Vagina (tissue), 2 donors: ENCODE measurements at places on chromosomes 4 and X.

DNA sequence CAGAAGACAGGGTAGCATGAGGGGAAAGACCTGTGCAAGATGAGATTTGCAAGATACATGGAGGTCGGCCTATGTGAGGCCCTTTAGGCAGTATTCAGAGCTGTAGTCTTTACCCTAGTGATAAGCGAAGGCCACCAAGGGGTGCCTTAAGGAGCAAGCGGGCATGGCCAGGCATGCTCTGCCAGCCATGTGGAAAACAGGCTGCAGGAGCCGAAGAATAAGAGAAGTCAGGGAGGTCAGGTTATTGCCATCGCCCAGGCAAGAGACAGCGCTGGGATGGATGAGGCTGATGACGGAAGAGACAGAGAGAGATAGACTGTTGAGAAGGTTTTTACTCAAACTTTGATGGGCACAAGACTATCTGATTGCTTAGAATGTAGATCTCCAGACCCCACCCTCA, 7.0 kb upstream of the FATE1 start:
- DNase-seq = no peak

- DNase-seq = no peak
Measured at GRCh38 chrX:82127228-82128123, 925.6 kb downstream of the SH3BGRL start.

DNA sequence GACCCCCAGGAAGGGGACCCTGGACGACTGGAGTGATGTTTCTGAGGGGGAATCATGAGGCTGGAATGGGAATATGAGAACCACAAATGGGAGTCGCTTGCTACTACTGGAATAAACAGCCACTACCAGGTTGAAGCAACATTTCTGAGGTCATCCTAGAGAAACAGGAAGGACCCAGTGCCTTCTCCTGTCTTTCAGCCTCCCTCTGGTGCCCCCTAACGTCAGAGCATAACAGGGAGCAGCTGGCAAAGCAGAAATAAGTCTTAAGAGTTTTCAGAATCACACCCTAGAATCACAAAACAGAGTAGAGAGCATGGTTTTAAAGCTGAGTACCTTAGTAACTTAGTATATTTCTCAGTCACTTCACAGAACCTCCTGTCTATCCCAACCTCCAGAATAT, 347.8 kb upstream of the PITX2 start:
- DNase-seq = no peak

GRCh38 chr4:184361443-184361842, 112.9 kb downstream of the IRF2 start:
- DNase-seq = no peak

DNA sequence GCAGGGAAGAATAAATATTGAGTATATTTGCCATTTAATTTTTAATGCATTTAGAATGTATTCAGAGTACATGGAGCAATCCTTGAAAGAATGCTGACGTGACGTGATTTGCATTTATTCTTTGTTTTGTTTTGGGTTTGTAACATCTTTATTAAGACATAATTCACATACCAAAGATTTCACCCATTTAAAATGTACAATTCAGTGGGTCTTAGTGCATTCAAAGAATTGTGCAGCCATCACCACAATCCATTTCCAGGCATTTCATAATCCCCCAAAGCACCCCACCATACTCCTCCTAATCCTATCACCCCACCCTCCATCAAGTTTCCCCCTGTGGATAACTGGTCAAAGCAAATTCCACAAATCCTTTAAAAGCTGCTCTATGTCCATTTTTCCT, 87.4 kb downstream of the FAM9B start:
- no peak for DNase-seq

- DNase-seq = no peak
Measured at GRCh38 chr4:7904952-7905915, 34.4 kb downstream of the AFAP1 start.

DNA sequence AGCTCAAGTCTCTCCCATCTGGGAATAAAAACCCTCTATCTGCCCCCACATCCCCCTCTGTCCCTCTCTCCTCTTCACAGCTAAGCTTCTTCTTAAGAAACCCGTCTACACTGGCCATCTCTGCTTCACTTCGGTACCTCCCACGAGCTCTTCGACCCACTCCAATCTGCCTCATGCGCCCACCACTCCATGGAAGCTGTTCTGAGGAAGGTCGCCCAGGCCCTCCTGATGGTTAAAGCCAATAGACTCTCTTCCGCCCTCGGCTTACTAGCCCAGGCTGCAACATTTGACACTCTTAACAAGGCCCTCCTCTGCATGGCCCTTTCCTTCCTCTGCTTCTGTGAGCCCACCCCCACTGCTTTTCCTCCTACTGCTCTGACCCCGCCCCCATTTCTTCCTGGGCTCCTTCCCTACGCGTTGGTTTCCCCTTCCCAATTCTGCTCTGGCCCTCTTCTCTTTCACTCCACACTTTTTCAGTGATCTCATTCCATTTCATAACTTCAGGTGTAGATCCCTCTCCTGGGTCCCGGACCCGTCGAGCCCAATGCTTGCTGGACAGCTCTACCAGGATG, 11.8 kb downstream of the IQSEC2 start:
- DNase-seq = no peak

DNA sequence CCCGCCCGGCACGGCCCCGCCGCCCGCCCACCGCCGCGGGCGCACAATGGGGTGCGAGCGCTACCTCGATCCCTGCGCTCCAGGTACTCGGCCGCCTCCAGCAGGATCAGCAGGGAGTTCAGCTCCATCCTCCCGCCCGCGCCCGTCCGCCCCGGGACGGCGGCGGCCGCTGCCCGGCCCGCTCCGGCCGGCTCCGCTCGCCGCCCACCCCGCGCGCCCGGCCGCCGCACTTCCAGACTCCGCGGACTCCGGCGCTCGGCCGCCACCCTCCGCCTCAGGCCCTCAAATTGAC, at the start of gene MXD4:
TSS of gene MXD4 (minus strand) at position 257 of the 292 bp plus-strand sequence. CDS start at position 128, 129 bp downstream.
- no peak for DNase-seq

- DNase-seq = no peak
Measured at GRCh38 chr4:177271091-177271490, 38.6 kb upstream of the NEIL3 start.

DNA sequence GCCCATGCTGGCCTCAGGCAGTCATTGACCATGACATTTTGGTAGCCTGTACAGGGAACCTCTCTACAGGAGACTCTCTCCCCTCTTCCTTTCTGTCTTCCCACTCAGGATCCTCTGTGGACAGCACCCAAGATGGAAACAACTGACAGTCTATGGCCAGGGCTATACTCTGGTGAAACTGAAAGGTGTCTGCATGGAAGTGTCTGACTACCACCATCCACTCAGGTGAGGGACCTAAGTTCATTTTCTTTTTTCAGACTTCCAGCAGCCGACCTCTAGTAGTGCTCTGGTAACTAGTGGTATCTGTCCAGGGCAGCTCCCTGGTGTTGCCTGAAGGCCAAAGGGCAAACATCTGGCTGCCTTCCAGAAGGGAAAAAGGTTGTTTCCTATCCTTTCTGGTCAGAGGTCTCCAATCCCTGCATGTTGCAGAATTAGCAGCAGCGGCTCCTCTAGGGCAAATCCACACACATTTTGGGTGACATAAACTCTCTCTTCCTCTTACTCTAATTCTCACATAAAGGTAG, 804.5 kb downstream of the C4orf33 start:
- DNase-seq = no peak

DNA sequence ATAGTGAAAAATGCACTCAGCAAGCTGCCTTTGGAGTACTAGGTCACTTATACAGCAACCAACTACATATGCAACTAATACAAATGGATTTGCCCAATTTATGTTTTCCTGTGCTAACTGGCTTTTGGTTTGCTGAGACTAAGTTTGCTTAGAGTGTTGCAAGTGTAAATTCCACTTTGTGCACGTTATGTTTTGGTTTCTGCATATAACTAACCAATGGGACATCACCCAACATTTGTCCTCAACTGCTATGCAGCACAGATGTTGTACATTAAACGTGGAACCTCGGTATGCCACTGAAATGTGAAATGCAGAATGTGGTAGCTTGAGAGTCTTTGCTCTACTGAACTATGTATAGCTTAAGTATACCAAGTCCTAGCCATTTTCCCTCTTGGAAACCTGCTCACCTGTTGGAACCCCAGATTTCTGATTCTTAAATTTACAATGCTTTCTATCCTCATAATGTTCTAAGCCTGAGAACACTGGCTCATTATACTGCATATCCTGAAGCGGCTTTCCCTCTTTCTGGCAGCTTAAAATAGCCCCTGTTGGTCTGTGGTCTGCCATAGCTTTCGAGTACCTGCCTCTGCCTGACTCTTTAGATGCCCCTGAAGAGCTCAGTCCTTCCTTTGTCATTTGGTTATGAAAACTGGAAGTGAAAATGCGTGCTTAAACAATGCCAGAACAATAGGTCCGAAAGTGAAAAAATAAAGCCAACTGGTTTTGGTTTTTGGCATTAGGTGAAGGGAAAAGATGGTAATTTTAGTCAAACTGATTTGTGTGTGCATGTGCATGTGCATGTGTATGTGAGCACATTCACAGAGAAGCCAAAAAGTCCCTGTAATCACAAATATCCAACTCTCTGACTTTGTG, 158.0 kb downstream of the SH2D1A start:
- DNase-seq = no peak

DNA sequence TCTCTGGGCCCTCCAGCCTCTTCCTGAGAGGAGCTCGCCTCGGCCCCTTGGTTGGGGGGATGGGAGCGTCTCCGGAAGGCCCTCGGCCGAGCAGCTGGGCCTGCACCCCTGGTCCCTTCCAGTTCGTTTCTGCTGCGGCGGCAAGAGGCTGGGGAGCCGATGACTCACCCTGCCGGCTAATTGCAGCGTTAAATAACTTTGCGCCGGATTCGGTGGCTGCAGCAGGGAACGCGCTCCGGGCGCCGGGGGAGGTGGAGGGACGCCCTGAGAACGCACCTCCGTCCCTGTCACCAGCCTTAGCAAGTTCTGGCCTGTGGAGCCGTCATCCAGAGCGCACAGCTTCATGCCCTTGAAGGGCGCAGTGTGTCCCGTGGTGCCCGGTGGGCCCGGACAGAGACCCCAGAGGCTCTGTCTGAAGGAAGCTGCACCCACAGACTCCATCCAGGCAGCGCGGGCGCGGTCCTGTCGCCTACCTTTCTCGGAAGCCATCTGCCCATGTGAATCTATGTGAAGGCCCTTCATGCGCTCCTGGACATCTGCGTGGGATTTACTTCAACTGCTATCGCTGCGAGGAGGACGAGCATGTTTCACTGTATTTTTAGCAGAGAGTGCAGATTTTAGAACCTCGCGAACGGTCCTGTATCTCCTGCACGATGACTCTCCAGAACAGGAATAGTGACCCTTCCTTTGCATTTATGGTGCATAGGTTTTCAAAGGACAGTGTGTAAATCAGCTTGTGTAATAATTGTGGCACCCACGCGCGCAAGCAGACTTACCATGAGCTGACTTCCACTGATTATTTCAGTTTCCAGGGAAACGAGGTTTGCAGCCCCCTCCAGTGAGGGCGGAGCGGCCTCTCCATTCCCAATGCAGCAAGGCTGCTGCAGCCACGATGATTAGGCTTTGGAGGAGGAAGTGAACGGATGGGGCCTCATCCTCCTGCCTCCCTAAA, 1.7 kb upstream of the TMEM271 start:
- DNase-seq = no peak

- DNase-seq = no peak
Measured at GRCh38 chr4:124685851-124686250, 26.7 kb downstream of the ANKRD50 start.
